ENCODE measurements at places on chromosomes 4 and X.

- DNase-seq, result no peak
Observed at GRCh38 chr4:55407119-55407518, 11.4 kb downstream of the TMEM165 start.

DNA sequence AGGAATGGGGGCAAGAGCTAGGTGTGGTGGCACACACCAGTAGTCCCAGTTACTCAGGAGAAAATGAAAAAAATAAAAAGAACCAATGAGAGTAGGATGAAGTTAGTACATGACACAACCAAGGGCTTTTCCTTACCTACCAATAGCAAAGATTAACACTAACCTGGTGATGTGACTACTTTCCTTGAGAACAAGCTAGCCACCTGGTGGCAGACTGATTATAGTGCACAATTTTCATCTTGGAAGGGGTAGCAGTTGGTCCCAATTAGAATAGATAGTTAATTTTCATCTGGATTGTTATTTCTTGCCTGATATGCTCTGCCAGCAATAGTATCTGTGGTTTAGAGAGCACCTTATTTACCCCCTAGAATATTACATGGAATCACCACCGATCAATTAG is 1216.8 kb upstream of the PABPC4L start:
- DNase-seq, result no peak

DNA sequence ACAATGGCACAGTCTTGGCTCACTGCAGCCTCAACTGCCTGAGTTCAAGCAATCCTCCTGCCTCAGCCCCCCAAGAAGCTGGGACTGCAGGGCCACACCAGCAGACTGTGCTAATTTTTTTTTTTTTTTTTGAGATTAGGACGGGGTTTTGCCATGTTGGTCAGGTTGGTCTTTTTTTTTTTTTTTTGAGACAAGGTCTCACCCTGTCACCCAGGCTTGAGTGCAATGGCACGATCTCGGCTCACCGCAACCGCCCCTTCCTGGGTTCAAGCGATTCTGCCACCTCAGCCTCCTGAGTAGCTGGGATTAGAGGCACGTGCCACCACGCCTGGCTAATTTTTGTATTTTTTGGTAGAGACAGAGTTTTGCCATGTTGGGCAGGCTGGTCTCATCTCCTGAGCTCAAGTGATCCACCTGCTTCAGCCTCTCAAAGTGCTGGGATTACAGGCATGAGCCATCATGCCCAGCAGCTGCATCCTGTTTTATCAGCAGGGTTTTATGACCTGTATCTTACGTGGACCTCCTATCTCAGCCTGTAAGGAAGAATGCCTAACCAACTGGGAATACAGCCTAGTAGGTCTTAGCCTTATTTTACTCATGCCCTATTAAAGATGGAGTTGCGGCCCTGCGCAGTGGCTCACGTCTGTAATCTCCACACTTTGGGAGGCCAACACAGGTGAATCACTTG is 13.2 kb upstream of the MRPL1 start:
- no peak for DNase-seq

DNA sequence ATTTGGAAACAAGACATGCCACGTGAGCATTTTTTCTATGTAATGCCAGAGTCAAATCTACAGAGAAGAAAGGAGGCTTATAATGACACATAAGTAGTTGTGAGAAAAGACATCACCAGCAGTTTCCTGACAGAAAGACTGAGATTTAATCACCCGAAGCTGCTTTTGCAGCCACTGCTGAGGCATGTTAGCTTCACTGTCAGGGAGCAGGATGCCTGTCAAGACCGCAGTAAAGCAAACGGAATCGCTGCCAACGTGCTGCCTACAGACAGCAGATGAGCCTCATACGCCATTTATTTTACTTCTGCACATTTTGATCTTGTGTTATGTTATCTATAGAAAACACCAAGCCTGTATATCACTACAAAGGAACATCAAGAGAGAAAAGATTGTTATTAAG is 68.7 kb upstream of the NDST3 start:
- no peak for DNase-seq

DNA sequence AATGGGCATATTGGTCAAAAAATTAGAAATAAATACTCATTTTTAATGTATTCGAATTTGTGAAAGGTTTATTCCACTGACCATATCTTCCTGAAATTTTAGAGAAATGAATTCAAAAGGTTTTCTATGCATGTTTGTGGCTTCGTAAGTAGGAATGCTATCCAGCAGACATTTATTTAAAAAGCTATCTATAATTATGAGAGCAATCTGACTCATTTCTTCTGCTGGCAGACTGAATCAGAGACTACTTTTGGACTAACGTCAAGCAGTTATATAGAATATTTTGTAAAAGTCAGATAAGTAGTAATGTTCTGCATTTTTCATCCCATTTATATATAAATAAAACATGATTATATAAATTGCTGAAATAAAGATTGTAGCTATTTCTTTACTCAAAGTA is 125.0 kb downstream of the SPCS3 start:
- DNase-seq, result no peak

GRCh38 chr4:184115399-184115798 is 102.3 kb downstream of the ENPP6 start:
- no peak for DNase-seq

GRCh38 chr4:42268824-42269223 is 116.4 kb upstream of the BEND4 start:
- DNase-seq, result no peak

Measured in NCI-H524 treated with DMSO at 0.1 percent for 48 hours (cell line).